Hepatocyte (in vitro differentiated cells): ENCODE measurements at places on chromosomes 1 and 21. TPM values are rescaled to one million over a fixed set of nuclear protein-coding genes. Genes with fewer than 3 reads are reported as not detected.
A peak's percentile ranks its signal among the peaks of the same experiment; 100 is the strongest.

Gene HAO2
- polyA plus RNA-seq = 5.7 and 14.2 TPM in 2 replicates

Gene PRAMEF18
- polyA plus RNA-seq = not detected in 2 replicates

Gene GJA5
- 9.7 and 15.3 TPM in 2 replicates for polyA plus RNA-seq

Gene FCRLB
- polyA plus RNA-seq = 0.60 and 1.5 TPM in 2 replicates

Gene ZMYND12
- polyA plus RNA-seq = 0.74 and 0.87 TPM in 2 replicates

Gene RHD
- 0.12 and 0.19 TPM in 2 replicates for polyA plus RNA-seq

Gene HCRTR1
- polyA plus RNA-seq = 0.68 TPM in 1 of 2 replicates, not detected in the other

Gene ZNF683
- not detected in 2 replicates for polyA plus RNA-seq

Gene FAM72D
- polyA plus RNA-seq = 0.40 and 0.63 TPM in 2 replicates

Gene NKAIN1
- 0.88 and 1.8 TPM in 2 replicates for polyA plus RNA-seq

GRCh38 chr1:240800291-240800690 lies 188.3 kb upstream of the GREM2 start:
- no peak for DNase-seq

GRCh38 chr1:215156232-215156631 lies 73.7 kb downstream of the KCNK2 start:
- peak; percentile 11 for DNase-seq

DNA sequence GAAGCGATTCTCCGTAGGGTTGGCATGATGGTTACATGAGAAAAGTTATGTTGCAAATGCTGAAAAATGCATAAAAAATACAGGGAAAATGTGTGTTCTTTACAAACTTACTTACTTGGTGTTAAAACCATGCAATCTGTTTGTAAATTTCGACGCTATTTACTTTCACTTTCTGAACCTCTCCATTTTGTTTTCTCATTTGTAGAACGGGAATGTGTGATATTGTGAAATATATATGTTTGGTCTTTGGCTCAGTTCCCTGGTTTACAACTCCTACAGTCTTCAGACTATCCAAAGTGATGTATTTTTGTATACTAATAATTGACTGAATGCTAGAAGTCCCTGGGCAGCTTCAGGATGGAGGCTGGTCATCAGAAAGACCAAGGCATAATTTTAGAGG lies 982.3 kb downstream of the ADGRL2 start:
- no peak for DNase-seq

DNA sequence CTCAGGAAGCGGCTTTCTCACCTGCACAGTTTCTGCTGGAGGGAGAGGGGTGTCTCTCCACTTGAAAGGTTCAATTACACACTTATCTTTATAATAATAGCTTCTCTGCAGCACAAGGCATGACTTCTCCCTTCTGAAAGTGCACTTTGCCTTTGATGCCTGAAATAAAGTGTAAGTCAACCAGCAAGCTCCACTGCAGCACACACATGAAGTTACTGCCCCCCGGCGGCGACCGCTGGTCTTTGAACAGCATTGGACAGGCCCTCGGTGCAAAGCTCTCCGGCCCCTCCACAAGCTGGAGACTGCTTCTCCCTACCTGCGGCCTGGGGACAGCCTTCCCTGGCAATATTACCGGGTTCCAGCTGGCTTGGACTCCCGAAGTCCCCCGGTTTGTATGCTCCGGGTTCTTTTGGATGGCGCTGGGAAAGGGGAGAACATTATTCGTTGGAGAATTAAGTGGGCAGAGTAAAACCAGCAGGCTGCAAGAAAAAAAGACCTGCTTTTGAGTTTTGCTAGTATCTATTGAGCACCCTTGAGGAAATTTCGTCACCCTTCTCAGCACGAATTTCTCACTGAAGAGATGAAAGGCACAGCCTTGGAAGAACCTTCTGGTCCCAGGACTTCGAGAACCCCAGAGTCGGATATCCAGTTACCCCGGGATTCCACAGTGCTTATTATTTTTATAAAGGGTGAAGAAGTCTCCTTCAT lies 11.8 kb downstream of the RCAN1 start:
- peak; percentile 89 for DNase-seq

DNA sequence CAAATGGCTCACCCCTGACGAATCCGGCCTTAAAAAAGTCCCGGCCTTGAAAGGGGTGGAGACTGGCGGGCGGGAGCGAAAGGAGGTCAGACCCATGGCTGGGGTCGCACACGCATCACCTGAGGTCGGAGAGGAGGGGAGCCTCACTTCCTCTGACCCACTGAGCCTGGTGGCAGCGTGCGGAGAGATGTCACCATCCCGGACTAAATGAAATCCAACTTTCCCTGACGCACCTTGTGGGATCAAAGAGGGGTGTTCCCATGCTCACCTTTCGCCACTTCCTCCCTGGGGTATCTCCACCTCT lies 709 bp upstream of the SLC41A1 start:
- no peak for DNase-seq

- DNase-seq = no peak
Observed at GRCh38 chr1:159943908-159944622, 1.3 kb downstream of the IGSF9 start.

- no peak for DNase-seq
Observed at GRCh38 chr1:189958756-189959155, 518.9 kb downstream of the BRINP3 start.

- DNase-seq = no peak
Observed at GRCh38 chr1:48807554-48808260, 31.0 kb upstream of the BEND5 start.

DNA sequence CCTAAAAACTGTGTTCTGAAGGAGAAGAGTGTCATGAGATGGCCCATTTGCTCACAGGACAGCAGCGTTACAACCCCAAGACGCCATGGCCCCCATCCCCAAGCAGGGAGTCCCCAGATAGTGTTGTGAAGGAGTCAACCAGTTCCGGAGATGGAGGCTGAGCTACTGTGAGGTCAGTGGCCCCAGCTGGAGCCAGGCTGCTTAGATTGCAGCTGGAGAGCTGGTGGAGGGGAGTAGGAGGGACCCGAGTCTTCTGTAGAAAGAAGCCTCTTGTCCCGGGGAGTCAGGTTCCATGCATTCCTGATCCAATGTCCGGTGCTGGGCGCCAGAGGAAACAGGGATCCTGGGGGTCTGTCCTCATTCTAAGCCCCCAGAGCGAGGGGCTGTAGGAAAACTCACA lies 93.5 kb upstream of the SIM2 start:
- DNase-seq = no peak

DNA sequence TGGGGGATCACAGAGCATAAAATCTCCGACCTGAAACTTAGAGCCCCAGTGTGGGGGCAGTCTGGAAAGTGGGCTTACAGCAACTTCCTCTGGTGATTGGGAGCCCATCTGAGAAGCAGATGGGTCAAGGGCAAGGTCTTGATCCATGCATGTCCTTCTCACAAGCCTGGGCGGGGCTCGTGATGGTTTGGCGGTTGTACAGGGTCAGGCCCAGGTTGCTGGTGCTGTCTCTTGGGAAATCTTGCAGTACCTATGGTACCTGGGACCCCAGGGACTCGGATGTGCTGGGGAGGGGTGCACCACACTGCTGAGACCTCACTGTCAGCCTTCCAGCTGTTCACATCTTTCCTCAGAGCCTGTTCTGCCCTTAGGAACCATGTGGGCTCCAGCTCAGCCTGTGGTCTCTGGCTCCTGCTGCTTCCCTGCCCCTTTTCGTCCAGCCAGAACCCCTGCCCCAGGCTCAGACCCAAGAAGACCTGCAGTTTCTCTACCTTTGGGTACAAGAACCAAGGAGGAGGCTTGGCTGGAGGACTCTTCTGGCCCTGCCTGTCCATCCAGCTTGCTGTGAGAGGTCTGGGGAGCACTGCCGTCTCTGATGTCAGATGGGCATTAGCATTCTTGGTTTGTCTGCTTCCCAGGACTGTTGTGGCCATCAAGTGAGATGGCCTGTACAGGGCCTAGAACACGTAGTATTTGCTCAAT lies 24.5 kb downstream of the WNT4 start:
- no peak for DNase-seq

GRCh38 chr1:151728151-151729054 lies 7.1 kb downstream of the RIIAD1 start:
- no peak for DNase-seq

- no peak for DNase-seq
Observed at GRCh38 chr1:47411436-47411835, 4.6 kb upstream of the FOXE3 start.

- DNase-seq = peak; percentile 88
Observed at GRCh38 chr1:58739856-58740466, 40.1 kb upstream of the MYSM1 start.
